Fibroblast of gingiva (primary cell): ENCODE measurements at places on chromosomes 1 and 21.

DNA sequence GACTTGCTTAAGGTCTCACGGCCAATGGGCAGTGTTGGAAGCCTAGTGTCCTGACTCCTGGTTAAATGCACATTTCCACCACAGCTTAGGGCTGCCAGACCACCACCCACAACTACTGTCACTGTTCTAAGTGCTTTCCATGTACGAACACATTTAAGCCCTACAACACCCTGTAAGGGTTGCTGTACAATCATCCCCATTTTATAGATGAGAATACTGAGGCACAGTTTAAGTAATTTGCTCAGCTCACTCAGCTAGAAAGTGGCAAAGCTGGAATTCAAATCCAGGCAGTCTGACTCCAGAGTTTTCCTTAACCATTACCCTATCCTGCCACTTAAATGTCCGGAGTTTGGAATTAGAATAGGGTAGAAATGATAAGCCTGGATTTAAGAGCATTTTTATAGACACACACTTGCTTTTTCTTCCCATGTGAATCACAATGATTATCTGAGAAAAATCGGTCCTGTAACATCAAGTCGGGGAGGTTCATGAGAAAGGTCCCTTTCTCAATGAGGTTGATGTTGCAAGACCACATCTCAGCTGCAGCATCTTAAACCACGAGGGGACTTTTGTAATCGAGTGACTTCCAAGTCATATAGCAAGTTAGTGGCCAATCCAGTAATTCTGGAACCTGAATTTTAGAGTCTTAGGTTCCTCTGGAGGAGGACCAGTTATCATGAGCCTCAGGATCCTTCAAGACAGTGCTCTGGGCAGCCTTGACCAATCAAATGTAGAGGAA is 8.6 kb downstream of the E2F2 start:
- peak; percentile 53 for DNase-seq

GRCh38 chr1:80675454-80675853 is 1125.3 kb upstream of the ADGRL2 start:
- DNase-seq, result no peak

DNA sequence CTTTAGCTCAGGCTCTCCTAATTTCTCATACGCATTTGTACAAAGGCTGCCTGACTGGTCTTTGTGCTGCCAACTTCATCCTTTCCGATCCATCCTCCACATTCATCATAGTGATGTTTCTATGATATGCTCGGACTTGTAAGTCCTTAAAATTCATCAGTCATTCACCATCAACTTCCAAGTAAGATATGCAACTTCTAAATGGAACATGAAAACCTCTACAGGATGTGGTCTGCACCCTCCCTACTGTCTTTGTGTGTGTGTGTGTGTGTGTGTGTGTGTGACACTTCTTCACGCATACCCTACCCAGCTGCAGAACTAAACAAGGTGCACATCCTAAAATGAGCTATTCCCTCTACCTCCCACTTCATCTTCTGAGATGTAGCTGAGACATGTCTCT is 397.9 kb upstream of the NR5A2 start:
- no peak for DNase-seq

DNA sequence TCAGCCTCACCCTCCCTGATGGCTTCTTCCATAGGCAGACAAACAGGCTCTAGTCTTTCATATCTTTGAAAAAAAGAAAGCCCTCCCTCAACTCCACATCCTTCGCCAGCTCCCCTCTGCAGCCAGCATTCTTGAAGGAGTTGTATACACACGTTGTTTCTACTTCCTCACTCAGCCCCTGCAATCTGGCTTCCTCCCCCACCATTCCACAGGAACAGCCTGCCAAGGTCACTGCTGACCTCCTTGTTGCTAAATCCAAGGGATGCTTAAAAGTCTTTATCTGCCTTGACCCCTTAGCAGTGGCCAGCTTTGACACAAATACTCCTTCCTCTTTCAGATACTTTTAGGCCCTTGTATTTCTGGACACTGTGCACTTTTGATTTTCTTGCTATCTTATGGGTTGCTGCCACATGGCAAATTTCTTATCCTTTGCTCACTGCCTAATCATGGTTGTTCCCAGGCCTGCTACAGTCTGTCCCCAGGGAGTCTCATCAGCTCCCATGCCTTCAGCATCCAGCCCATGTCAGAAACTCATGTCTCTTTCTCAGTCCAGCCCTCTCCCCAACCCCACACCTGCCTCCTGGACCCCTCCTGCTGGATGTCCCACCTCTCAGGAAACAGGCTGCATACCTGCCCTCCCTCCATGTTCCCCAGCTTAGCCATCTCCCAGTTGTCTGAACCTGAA is 8.3 kb downstream of the FAM229A start:
- peak; percentile 43 for DNase-seq

DNA sequence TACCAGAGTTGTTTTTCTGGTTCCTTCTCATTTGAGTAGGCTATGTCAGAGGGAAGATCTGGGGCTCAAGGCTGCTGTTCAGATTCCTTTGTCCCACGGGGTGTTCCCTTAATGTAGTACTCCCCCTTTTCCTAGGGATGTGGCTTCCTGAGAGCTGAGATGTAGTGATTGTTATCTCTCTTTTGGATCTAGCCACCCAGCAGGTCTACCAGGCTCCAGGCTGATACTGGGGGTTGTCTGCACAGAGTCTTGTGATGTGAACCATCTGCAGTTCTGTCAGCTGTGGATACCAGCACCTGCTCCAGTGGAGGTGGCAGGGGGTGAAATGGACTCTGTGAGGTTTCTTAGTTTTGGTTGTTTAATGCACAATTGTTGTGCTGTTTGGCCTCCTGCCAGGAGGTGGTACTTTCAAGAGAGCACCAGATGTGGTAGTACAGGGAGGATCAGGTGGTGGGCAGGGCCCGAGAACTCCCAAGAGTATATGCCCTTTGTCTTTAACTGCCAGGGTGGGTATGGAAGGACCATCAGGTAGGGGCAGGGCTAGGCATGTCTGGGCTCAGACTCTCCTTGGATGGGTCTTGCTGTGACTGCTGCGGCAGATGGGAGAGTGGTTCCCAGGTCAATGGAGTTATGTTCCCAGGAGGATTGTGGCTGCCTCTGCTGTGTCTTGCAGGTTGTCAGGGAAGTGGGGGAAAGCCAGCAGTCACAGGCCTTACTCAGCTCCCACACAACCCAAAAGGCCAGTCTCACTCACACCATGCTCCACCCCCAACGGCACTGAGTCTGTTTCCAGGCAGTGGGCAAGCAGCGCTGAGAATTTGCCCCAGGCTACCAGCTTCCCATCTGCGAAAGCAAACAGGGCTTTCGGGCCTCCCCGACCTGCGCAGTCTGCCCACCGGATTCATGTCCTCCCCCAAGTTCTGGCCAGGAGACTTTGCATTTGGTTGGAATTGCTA is 64.2 kb downstream of the SERINC2 start:
- no peak for DNase-seq

GRCh38 chr21:34835526-34835925 is 166.7 kb downstream of the CLIC6 start:
- peak; percentile 97 for DNase-seq

DNA sequence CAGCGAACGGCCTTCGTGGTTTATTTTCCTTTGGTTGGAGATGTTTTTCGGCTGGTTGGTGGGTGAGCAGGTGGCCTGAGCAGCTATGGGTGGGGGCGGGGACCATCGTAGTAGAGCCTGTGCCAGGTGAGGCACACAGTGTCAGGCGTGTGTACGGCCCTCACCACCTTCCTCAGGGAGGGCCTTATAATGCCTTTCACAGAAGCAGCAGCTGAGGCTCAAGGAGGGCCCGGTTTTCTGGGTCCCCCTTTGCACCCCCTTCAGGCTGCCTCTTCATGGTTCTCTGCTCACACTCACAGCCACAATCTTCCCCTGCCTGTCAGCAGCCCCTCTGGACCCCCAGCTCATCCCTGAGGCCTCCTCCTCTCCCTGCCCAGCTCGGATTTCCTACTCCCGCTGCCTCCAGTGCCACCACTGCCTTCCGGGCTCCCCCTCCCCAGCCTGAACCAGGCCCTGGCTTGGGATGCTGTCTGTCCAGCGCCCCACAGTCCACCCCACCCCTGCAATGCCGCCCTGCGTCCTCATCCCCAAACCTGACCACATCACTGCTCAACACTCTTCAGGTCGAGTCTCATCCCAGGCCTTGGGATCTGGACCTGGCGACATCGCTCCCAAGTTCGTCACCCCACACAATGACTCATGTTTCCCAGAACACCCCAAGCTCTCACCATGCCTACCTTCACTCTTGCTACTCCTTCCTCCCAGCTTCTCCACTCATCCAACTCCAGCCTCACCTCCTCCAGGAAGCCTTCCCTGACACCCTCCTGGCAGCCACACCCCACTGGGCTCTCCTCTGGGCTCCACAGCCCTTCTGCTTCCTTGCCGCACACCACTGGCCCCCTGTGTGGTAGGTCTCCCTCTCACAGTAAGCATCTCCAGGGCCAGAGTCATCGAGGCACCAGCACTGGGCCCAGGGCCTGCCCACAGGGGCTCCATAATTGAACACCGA is 53.9 kb downstream of the DMRTB1 start:
- DNase-seq, result no peak

GRCh38 chr1:89555550-89555949 is 30.9 kb downstream of the LRRC8B start:
- no peak for DNase-seq

DNA sequence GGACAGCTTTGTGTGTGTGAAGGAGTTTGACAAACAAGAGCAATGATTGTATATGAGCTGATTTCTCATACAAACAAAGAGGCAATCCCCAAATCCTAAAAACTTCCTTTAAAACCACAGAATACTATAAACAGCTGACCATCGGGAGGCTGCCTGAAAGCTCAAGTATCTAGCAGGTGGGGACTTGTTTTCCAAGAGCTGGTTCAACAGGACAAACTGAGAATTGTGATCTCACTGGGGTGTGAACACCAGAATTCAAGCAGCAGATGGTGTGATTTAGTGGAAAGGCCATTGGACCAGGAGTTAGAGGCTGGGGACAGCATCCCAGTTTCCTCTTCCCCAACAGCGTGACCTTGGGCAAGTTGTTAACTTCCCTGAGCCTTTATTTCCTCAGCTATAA is 13.9 kb downstream of the LMX1A start:
- no peak for DNase-seq

- DNase-seq, result no peak
Measured at GRCh38 chr1:107789817-107790524, 175.0 kb downstream of the VAV3 start.

GRCh38 chr1:27554293-27554692 is 49.7 kb downstream of the AHDC1 start:
- no peak for DNase-seq
